ENCODE measurements at places on chromosomes 7 and 10. TPM values are rescaled to one million over a fixed set of nuclear protein-coding genes. Genes with fewer than 3 reads are reported as not detected.
A peak's percentile ranks its signal among the peaks of the same experiment; 100 is the strongest.

DNA sequence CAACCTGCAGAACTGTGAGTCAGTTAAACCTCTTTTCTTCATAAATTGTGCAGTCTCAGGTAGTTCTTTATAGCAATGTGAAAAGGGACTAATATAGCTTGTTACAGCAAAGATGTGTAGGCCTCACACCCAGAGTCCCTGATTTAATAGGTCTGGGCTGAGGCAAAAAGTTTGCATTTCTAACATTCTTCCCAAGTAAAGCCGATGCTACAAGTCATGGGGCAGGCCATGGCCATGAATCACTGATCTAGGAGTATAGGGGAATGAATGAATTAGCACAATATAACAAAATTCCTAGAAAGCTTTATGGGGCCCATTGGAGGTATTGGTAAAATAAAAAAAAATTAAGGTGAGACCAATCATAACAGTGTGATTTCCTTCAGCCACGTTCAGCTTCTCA is 11.5 kb upstream of the AASS start:
- no peak for DNase-seq

GRCh38 chr7:23594879-23595604 is 2.1 kb upstream of the CCDC126 start:
- no peak for DNase-seq

DNA sequence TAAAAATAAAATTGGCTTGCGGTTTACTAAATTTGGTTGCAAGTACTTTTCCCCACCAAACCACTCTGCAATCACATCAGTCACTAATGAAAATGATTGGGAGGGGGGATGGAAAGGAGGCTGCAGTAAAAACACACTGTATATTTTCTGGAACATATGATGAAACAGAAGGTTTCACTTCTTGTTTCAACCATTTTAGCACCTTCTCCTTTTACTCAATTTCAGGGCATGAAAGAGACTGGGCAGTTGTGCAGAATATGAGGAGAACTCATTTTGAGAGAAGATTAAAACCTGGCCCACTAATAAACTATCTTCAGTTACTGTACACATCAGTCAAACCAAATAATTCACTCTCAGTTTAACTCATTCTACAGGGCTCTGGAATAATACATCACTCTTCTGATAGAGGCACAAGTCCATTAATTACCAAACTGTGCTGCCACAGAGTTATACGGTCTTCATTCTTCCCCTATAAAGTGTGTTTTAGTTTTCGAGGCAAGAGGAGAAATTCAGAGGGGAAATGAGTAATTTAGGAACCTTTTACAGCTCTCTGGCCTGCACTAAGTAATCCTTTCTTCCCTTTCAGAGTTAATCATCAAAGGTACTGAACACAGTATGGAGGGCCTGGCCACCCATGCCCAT is 25.5 kb downstream of the JAZF1 start:
- no peak for DNase-seq

- DNase-seq: no peak
Observed at GRCh38 chr7:31079126-31079823, 27.2 kb downstream of the ADCYAP1R1 start.

GRCh38 chr7:98641646-98642500 is 24.8 kb downstream of the NPTX2 start:
- DNase-seq: no peak

- DNase-seq: no peak
Observed at GRCh38 chr10:116271593-116272439, 1.2 kb downstream of the GFRA1 start.

GRCh38 chr7:128121711-128122530 is 90.7 kb upstream of the LRRC4 start:
- DNase-seq: peak; percentile 59

- DNase-seq: no peak
Observed at GRCh38 chr7:73645643-73646174, 21.4 kb upstream of the MLXIPL start.

DNA sequence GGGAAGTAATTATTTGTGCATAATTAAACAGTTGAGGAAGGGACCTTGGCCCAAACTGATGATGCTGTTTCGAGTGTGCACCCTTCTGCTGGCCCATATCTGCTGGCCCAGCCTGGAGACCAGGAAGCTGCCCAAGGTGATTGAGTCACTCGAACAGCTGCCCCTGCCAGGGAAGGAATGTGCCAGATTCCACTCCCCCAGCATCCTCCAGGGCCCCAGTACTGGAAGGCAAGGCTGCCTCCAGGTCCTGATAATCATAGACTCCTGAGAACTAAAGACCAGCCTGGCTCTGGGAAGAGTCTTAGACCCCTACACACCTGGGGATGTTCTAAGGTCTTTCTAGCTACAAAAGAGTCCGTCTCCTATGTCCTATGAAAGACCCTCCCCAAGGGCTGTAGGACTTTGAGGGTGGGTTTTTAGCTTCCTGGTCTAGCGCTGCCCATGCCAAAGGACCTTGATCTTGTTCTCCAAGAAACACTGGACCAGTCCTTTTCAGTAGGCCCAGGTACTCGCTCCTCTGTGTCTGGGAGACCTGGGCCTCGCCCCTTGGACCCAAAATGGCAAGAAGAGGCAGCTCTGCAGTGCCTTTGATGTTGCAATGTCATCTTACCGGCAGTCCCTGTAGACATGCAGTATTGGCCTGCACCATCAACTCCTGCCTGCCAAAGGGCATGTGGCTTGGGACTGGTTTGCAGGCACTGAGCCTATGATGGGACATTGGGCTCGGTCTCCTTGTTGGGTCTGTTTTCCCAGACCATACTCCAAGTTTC is 103.2 kb upstream of the GPR26 start:
- no peak for DNase-seq

DNA sequence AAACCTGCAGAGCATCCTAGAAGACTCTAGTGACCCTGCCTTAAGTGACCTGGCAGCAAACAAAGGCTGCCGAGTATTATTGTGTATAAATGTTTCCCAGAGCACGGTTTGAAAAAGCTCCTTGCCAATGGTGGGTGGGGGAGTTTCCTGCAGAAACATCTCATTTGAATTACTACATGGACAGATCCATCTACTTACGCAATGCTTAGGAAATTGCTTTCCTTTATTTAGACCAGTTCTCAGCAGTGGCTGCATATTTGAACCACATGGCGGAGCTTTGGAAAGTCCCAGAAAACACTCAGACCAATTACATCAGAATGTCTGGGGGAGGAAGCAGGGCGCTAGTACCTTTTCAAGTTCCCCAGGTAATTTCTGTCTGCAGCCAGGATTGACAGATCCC is 560.9 kb downstream of the SDK1 start:
- no peak for DNase-seq

The SUPV3L1 gene
- 27.2 TPM for total RNA-seq

- peak; percentile 62 for DNase-seq
Observed at GRCh38 chr10:3424111-3424851, 251.7 kb upstream of the PITRM1 start.

DNA sequence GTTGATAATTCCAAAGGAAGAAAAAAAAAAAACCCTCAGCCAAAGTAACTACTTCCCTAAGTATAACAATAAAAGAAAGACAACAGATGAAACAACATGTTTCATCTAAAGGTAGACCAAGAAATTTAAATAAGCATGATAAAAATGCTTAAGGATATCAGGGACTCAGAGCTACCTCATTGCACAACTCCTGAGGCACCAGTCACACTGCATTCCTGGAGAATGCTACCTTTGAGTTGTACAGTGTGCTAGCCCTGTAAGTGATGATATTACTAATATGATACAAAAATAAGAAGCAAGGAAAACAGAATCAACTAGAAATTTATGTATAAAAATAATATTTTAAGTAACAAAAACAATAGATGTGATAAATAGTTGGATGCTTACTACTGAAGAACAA is 29.5 kb upstream of the C7orf33 start:
- DNase-seq: no peak

DNA sequence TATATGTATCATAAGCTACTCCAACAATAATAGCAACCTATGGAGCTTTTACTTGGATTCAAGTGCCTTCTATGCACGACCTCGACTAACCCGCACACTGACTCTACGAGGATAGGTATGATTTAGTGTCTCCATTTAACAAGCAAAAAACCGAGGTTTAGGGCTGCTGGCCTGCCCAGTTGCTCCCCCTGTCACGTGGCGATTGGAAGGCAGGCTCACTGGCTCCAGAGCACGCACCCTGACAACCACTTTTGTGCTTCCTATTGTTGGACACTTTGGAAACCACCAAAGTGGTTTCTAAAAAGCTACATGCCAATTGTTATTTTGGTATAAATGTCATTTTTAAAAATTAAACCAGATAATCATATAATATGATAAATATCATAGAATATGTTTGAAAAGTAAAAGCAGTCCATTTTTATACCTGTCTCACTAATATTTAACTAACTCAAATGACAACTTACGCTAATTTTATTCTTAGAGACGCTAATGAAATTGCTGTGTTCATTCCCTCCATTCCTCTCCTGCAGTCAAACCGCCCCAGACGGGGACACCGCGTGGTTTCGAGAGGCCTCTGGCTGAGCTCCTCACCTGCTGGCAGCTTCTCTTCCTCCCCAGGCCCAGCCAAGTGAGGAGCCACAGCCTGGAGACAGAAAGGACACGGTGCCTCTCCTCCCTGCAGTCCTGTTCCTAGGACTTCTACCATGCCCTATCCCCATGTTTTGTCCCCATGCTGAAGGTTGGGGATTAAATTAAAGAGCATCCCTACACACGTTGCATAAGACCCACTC is 22.2 kb upstream of the RHEB start:
- DNase-seq: no peak

GRCh38 chr10:63430091-63430998 is 35.4 kb downstream of the JMJD1C start:
- no peak for DNase-seq

The ZNF425 gene
- 1.3 TPM for total RNA-seq

The SLC12A9 gene
- total RNA-seq: 5.0 TPM

The LIPF gene
- not detected for total RNA-seq

- DNase-seq: no peak
Observed at GRCh38 chr10:103680869-103681236, 174.5 kb downstream of the SH3PXD2A start.

The OR6V1 gene
- not detected for total RNA-seq

The ASZ1 gene
- not detected for total RNA-seq

DNA sequence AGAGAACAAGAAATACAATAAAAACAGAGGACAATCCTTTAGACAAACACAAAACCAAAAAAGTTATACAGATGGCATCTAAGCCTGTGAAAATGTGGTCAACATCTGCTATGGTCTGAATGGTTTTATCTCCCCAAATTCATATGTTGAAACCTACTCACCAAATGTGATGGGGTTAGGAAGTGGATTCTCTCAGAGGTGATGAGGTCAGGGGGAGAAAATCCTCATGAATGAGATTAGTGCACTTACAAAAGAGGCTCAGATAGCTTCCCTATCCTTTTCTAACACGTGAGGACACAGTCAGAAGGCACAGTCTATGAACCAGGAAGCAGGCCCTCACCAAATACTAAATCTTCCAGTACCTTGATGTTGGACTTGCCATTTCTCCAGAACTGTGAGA is 147.8 kb upstream of the GPR22 start:
- DNase-seq: no peak

DNA sequence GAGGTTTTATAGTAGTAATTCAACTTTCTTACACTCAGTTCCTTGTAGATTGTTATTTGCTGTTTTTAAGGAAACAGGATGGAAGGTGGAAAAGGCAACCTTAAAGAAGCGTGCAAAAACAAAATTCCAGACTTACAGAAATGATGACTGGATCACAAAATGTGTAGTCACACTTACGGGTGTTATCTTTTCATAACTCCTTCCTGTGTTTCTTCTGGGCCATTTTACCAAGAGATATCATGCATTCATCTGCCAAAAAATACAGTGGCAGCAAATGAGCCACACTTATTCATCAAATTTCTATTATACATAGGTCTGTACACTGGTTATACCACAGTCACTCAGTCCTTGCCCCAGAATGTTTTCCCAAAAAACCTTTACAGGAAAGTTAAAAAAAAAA is 94.3 kb upstream of the IL6 start:
- DNase-seq: no peak

GRCh38 chr10:97542169-97543024 is 30.2 kb upstream of the ANKRD2 start:
- DNase-seq: peak; percentile 89

The TFEC gene
- total RNA-seq: 2.1 TPM

GRCh38 chr7:14894826-14895225 is 7.7 kb downstream of the DGKB start:
- DNase-seq: no peak

DNA sequence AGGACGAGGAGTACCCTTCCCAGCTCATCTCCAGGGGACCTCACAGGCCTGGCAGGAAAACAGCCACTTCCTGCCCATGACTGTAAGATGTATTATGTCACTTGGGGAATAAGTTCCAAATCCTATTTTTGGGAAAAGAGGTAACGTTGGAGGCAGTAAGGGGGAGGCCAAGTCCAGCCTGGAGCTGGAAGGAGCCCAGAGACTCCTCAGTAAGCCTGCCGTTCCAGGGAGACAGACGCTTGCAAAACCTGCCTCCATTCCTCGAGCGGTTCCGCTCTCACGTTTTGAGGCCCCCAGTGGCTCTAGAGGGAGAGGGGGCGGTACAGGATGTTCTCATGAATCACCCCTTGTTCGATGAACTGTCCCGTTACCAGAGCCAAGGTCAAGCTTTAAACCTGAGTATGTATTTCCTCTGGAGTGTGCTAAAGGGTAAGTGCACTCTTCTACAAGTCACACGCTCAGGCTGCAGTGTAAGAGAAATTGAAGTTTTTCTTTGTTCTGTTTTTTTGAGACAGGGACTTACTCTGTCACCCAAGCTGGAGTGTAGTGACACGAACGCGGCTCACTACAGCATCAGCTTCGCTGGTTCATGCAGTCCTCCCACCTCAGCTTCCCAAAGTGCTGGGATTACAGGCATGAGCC is 45.5 kb upstream of the CYTH3 start:
- peak; percentile 86 for DNase-seq

DNA sequence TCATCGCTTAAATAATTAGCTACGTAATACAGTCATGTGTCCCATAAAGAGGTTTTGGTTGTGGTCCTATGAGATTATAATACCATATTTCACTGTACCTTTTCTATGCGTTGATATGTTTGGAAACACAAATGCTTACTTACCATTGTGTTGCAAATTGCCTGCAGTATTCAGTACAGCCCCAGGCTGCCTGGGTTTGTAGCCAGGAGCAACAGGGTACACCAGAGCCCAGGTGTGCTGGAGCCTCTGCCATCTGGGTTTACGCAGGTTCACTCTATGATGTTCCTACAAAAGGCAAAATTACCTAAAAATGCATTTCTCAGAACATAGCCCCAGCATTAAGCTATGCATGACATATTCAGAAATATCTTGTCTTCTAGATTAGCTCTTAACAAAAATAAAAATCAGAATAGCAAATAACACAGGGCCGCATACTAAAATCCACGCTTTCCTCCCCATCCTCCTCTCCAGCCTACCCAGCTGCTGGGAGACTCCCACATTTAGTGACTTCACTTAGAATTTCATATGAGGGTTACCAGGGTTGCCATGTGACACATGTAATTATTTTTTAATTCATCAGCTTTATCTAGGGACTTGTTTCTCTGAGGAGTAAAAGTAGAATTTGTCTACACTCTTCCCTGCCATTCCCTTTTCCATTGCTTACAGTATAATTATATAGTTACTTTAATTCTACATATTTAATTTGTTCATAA is 559.0 kb upstream of the ADARB2 start:
- no peak for DNase-seq

GRCh38 chr10:116099023-116099420 is 174.0 kb downstream of the GFRA1 start:
- DNase-seq: no peak

- no peak for DNase-seq
Observed at GRCh38 chr7:111855161-111855841, 293.0 kb upstream of the IMMP2L start.

Measured in right atrium auricular region (tissue), 2 donors.